PC-3 (cell line): ENCODE measurements at places on chromosomes 4 and X.
A peak's percentile ranks its signal among the peaks of the same experiment; 100 is the strongest.

- DNase-seq, result no peak
These were observed 52.4 kb downstream of the AFF2 start for GRCh38 chrX:148552775-148553174.

DNA sequence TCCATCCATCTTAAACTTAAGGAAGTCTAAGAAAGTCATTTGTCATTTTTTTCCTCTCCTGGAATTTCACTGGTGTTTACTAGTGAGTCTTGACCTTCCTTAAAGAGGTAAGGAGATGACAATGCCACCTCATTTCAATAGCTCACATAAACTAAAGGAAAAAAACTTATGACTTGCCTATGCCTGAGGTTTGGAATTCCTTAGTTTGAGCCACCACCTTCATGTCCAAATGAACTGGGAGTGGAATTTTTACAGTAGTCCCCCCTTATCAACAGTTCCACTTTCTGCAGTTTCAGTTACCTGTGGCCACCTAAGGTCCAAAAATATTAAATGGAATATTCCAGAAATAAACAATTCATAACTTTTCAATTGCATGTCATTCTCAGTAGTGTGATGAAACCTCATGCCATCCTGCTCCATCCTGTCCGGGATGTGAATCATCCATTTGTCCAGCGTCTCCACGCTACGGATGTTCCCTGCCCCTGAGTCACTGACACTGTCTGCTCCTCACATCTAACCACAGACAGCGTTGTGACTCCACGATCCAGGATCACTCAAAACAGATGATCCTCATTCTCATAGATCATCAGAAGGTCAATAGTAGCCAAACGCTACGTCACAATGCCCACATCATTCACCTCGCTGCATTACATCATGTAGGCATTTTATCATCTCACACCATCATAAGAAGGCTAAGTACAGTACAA is 177.4 kb downstream of the SH3KBP1 start:
- peak; percentile 87 for DNase-seq

- DNase-seq, result no peak
These were observed 103.0 kb downstream of the PPP3CA start for GRCh38 chr4:101244349-101244748.

DNA sequence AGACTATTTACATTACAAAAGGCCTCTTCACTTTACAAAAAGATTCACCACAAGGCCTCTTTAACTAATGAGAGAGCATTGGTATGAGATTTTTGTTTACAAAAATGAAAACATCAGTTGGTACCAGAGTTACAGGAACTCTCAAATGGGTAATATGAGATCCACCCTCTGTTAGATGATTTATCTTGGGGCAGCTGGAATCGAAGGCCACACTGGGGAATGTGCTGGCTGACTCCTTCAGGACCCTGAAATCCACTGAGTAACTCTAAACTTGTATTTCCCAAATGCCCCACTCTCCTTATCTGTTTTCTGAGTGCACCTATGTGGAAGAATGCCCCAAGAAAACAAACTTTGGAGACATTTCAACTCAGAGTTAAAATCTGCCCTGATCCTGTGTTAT is 232.9 kb upstream of the F9 start:
- no peak for DNase-seq

- DNase-seq, result no peak
These were observed 11.8 kb downstream of the MAN2B2 start for GRCh38 chr4:6586715-6587325.

DNA sequence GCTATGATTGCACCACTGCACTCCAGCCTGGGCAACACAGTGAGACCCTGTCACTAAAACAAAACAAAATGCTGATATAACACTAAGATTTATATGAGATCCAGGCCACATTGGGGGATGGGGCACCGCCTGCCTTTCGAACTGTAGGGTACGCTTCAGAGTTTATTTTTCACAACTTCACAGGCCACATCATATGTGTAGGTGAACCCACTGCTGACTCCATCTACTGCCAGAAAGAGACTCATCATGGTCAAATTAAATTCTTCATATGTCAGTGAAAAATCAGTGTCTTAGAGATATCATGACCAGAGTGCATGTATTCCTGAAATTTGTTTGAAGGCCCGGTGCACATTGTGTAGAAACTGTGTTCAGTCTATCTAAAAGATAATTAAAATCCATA is 121.8 kb downstream of the GPR143 start:
- no peak for DNase-seq
